CD4-positive, alpha-beta T cell (primary cell): ENCODE measurements at places on chromosomes 7 and 10.

- DNase-seq = no peak
Observed at GRCh38 chr7:115293628-115294240, 371.8 kb downstream of the MDFIC start.

DNA sequence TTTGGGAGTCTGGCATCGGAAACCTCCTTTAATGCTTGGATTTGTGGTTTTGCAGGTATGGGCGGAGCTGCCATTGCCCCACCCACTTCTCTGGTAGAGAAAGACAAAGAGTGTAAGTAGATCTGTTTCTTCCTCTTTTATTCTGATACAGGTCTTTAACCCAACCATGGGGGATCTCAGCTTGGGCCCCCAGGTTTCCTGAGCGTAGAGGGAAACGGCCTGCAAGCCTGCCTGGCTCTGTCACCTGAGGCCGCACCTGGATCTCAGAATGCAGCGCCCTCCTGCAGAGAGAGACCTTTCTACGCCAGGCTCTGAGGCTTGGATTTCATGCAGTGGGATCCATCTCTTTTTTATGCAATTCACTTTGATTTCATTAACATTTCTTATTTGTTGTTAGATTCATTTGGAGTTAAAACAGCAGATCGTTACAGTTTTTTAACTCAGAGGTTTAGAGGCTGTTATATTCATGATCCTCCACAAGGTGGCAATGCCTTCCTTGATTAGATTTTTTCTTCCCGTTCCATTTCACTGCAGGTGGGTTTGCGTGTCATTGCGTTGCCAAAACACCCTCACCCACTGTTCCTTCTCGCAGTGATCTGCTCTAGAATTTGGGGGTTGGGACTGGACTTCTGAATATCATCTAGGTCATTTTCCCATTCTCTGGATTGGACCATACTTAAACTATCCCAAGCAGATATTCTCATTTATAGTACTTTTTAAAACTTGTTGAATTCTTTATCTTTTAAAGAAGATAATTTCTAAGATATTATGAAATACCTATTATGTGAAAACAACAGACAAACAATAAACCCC, 20.0 kb downstream of the RBM17 start:
- DNase-seq = no peak

GRCh38 chr7:38671911-38672905, 41.0 kb upstream of the AMPH start:
- DNase-seq = no peak

DNA sequence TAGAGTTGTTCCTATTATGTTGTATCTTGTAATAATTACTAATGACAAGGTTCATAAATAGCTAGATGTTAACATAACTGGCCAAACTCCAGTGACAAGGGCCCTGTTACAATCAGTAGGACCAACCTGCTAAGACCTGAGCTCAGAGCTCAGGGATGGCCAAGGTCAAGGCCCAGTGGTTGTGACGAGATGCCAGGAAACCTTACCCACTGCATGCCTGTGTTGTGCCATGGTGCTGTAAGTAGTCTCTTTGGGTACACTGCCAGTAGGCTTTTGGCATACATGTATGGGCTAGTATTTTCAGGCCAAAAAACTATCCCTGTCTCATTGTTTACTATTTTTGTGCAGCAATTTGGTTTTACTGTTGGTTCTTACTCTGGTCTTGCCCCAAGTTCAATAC, 7.9 kb upstream of the IDI2 start:
- no peak for DNase-seq

- DNase-seq = no peak
Observed at GRCh38 chr10:102140913-102141540, 8.2 kb downstream of the PPRC1 start.

DNA sequence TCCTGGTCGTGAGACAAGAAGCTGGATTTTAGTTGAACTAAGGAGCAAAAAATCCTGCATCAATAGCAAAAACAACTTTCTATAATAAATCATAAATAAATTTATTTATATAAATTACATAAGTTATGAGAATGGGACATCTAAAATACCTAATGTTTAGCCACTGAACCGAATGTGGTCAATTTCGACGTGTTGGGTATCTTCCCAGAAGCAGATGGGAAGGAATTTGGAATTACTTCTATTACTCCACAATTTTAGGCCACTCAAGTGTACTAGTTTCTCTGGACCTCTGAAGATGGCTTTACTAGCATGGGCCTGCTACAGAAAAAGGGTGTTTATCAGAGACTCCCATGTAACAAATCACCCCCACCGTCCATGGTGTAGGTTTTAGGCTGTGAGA, 172.0 kb downstream of the PRPF18 start:
- DNase-seq = no peak

DNA sequence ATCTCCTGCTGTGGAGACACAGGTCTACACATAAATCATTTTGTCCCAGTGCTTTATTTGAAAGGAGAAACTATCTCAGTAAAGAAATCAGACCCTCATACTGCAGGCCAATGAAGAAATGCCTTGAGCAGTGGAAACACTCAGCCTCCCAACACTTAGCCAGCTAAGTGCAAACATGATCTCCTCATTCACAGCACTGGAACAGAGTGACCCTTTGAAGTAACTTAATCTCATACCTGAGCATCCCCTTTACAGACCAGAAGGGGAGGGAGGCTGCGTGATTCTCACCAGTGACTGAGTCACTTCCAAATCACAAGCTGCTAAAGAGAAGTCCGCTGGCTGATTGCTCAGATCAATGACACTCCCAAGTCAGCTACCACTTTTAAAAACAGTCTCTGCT, 4.5 kb downstream of the CHST15 start:
- DNase-seq = no peak

- DNase-seq = no peak
Observed at GRCh38 chr10:74415146-74415839, 264.3 kb downstream of the ADK start.
